Sciatic nerve (tissue), 2 donors: ENCODE measurements at places on chromosomes 1 and 21. TPM values are rescaled to one million over a fixed set of nuclear protein-coding genes. Genes with fewer than 3 reads are reported as not detected.

- no peak for DNase-seq
Measured at GRCh38 chr1:246221485-246222255, 285.4 kb downstream of the SMYD3 start.

DNA sequence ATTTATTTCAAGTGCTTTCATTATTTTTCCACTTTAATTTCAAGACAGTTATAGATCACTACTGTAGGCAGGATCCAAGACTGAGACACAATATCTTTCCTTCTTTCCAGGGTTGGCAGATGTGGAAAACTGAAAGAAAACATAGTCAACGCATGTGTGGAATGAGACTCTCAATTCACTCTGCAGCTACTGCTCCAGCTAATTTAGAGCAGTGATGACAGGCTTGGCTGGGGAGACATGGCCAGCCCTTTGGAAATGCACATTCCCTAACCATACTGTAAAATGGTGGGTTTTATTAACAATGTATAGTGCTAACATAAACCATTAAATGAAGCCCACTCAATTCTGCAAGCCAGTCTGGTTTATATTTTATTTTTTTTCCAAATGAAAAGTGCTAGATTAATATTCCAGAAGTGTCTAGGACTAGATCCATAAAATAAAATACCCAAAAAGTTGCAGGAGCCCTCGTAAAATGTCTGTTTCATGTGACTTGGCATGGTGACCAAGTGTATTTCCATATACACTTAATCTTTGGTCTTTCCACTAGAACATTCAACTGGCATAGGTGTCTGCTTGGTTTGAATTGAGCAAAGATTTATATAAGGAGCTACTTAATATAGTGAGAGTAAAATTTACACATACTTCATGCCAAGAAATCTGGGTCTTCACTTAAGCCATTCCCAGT, 32.9 kb downstream of the COL11A1 start:
- no peak for DNase-seq

GRCh38 chr1:163191301-163191700, 11.4 kb downstream of the RGS5 start:
- DNase-seq: no peak

- no peak for DNase-seq
Measured at GRCh38 chr1:66237722-66238479, 296.1 kb upstream of the SGIP1 start.

DNA sequence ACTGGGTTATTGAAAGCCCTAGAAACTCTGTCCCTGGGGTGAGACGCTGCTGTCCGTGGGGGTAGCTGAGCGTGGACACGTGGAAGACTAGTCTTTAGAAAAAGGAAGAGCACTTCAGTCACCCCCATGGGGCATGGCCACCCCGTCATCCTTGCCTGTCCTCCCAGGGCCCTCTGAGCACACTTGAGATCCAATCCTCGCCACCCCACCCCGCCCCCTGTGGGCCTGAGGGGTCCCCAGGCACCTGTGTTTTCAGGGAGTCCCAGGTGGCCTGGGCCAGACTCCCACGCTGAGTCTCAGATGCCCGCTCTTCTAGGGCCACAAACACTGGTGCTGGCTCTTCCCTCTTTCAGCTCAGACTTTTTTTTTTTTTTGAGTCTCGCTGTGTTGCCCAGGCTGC, 2.5 kb downstream of the PRKCZ start:
- no peak for DNase-seq

DNA sequence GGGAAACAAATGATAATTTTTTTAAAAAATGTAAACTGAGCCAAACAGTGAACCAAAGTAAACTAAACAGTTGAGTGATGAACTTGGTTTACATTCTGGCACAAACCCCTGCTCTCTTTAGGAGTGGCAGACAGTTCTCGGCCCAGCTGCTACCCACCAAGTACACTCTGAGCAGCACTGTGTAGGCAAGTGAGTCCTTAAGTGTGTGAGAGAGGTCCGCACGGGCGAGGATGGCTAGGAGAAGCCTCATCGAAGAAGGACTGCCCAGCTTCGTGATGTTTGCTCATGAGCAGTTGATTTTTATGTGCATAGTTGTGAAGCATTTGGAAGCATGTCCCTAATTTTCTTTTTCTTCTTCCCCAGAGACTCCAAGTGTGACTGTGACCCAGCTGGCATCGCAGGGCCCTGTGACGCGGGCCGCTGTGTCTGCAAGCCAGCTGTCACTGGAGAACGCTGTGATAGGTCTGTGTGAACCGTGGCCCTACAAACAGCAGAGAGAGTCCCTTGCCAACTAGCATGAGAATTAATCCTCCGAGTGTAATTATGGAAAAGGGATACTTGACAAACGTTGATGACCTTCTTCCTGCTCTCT, 32.1 kb downstream of the LAMC2 start:
- no peak for DNase-seq

DNA sequence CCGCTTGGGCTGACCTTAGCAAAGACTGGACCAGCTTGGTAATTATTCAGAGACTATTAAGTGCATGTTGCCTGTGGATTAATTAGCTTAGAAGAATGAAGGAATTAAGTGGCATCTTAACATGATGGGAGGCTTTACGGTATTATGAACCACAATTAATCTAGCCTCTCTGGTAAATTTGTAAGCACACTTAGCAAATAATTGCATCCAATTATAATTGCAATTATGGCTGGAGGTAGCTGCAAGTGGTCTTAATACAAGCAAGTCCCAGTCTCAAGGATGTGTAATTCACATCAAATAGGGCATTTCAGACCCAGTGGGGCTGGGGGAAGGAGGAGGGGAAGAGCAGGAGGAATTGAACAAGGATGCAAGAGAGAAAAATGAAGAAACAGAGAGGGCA, 151.6 kb downstream of the CNIH3 start:
- DNase-seq: no peak

DNA sequence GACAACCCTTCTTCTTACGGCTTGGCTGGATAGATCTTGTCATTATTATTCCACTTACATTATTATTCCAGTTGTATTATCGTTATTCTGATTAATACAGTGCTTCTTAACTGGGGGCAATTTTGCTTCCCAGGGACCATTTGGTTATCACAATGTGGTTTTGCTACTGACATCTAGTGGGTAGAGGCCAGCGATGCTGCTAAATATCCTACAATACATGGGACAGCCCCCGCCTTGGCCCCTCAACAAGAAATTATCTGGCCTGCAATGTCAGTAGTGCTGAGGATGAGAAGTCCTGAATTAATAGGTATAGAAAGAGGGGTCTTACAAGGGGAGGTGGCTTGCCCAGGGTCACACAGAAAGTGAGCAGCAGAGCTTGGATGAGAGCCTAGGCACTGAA, 105.6 kb downstream of the PTPRU start:
- DNase-seq: no peak

- DNase-seq: no peak
Measured at GRCh38 chr21:16037421-16037955, 307.7 kb downstream of the USP25 start.

DNA sequence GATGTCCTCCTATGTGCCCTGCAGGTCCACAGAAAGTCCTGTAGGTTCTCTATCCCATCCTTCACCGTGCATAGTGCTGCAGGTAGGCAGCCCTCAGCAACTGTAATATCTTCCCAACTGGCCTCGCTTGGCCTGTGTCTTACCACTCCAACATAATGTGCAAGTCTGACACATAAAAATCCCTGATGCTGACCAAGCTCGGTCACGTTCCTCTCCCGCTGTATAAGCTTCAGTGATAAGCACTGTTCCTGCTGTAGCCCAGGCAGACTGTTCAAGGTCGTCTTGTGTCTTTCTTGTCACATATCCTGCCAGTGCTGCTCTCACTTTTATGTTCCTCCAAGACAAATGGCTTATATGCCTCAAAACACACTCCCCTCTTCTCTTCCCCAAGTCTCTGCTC, 19.4 kb upstream of the KCNE1 start:
- no peak for DNase-seq

DNA sequence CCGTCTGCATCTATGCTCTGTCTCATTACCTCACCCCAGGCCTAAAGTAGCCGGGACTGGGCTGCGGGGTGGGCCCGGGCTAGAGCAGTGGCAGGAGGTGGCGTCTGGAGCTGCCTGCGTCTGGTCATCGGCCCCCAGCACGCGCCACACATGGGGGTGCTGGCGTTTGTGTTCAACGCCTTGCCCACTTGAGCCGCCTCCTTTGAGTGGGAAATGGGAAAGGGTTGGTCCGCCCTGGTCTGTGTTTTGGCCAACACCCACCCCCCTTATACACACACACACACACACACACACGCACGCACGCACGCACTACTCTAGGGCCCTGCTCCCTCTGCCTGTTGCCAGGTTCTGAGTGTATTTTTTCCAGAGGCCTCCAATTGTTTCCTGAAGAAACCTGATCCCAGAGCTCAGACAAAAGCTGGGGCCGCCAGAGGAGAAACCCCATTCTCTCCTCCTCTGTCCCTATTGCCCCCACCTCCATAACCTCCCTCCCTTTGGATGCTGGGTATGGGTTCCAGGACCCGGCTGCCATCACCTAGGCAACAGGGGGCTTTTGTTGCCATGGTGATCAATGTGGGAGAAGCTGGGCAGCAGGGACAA, 10.1 kb downstream of the VANGL2 start:
- no peak for DNase-seq

DNA sequence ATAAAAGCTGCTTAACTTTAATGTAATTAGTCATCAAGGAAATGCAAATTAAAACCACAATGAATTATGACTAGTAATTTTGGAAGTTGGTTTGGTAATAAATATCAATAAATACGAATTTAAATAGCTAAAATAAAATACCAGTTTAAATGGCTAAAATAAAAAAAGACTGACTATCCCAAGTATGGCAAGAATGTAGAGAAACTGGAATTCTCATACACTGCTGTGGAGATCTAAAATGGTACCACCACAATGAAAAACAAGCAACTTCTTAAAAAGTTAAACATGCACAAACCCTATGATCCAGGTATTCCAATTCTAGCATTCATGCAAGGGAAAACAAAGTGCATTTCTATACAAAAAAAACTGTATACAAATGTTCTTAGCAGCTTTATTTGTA, 382.6 kb upstream of the NR5A2 start:
- no peak for DNase-seq

- DNase-seq: no peak
Measured at GRCh38 chr1:82565546-82565945, 764.8 kb downstream of the ADGRL2 start.

Gene SDF4
- 94.9 TPM for total RNA-seq

Gene COL8A2
- 47.3 TPM for total RNA-seq

Gene KRTAP11-1
- not detected for total RNA-seq

Gene SLC9C2
- not detected for total RNA-seq

Gene FCAMR
- not detected for total RNA-seq

Gene MROH9
- total RNA-seq: 0.31 TPM

Gene CYP4Z1
- 3.5 TPM for total RNA-seq
